Suppressor macrophage treated with lipopolysaccharide for 1 hour (primary cell): ENCODE measurements at places on chromosomes 5 and 9.

GRCh38 chr5:14006823-14007520, 62.5 kb upstream of the DNAH5 start:
- no peak for DNase-seq

DNA sequence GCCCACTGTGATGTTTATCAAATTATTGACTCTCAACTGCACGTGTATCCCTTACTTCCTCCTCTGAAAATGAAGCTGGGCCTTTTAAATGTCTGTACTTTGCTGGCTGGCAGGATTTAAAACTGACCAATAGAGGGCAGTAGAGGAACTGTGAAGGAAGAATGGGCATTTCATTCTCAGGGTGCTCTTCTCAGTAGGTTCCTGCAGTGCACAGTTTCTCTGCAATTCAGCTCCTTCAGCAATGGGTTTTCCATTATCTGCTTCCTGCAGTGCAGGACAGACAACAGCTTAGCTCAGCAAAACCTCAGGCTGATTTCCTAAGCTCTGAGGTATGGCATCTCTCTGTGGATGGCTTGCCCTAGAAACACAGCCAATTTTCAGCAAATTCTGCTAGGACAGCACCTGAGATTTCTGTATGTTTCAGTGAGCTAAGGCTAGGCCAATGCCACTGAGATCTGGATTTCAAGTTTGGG, 298.4 kb upstream of the PRDM9 start:
- peak; percentile 55 for DNase-seq

- peak; percentile 59 for DNase-seq
Observed at GRCh38 chr5:123647066-123647465, 135.1 kb downstream of the CSNK1G3 start.

DNA sequence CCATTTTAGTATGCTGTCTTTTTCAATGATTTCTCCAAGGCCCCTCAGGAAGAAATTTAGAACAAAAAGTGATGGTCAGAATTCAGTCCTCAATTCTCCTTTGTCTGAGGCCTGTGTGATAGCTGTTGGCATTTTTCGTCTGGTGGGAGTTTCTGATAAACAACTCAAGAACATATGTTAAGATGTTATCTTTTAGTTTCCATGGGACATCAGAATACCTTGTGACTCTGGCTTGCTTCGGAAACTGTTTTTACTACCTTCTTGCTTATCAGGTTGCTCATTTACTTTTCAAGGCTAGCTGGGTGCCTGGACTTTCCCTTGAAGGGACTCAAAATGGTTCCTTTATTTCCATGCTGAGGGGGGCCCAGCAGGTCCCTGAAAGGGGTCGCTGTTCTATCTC, 97.2 kb downstream of the INVS start:
- DNase-seq = no peak

DNA sequence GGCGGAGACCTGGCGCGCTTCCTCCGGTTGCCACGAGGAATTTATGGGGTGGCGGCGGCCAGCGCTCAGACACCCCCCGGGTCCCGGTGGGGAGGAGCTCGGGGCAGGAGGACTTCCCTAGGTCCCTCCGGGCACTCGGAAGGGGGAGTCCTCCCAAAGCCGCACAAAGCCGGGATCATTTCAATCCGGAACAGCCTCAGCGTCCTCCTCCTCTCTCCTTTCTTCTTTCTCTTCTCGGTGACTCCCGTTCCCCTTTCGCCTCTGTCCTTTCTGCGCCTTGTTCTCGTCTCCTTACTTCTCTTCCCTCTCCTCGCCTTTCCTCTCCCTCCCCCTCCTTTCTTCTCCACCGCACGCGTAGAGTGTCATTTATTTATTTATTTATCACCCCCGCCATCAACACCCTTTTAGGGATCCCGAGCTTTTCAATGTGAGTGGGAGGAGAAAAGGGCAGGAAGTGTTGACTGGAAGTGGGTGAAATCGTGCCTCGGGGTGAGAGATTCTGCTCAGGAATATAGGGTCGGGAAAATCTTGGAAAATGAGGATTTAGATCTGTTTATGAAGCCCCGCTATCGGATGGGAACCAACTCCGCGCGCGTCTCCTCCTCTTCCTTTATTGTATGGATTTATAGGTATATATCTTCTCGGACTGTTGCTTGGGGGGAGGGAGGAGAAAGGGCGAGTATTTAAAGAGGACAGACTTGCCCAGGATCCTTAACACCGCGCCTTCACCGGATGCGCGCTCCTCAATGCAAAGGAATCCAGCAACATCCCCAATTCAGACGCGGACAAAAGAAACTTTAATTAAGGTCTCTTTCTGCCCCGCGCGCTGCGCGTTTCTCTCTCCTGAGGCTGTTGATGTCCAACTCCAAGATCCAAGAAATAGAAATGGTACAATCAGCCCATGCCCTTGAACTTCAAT, 2.0 kb upstream of the ZNF462 start:
- DNase-seq = peak; percentile 32

GRCh38 chr5:141808857-141809256, 69.4 kb downstream of the PCDH1 start:
- DNase-seq = no peak

- DNase-seq = no peak
Observed at GRCh38 chr9:133832877-133833276, 94.7 kb upstream of the SARDH start.

DNA sequence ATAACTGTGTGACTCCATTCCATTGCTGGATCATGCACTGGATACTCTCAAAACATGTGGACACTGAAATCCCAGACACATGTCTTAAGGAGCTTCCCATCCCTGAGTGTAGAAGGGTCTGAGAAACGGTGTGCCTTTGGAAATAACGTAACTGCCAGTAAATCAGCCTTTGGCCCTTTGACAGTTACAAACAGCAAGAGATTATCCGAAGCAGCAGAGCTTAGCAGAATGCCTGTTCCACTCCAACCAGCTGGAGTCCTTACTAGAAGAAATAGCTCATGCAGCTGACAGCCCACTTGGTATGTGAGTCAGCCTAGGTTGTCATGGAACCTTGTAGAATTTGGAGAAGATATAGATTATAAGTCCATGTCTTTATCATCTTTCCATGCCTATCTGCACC, 7.0 kb downstream of the TMEM252 start:
- DNase-seq = no peak

DNA sequence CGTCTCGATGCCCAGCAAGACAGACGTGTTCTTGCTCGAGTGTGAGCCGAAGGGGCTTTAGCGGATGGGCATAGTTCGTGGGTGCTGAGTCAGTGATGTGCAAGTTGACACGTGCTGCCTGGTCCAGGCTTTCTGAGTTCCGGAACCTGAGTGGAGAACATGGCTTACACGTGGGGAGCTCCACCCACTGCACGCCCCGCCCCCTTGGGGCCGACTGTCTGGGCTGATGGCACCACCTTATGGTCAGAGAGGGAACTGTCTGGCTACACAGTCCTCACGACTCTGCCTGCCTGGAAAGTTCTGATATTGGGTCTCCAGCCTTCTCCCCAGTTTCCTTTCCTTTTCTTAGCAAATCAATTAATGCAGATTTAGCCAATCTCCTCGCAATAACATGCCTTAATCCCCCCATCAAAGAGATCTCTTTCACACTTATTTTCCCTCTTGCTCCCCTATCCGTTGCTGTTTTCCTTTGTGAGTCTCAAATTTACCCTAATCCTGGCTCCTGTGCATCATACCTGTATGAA, 3.8 kb upstream of the STC2 start:
- peak; percentile 81 for DNase-seq

- no peak for DNase-seq
Observed at GRCh38 chr9:36164989-36165388, 4.2 kb upstream of the CCIN start.

- DNase-seq = no peak
Observed at GRCh38 chr5:147169901-147170300, 64.9 kb upstream of the STK32A start.

- no peak for DNase-seq
Observed at GRCh38 chr5:58246461-58246944, 213.4 kb downstream of the PLK2 start.

GRCh38 chr5:169222934-169223594, 77.9 kb downstream of the SLIT3 start:
- DNase-seq = no peak

- DNase-seq = no peak
Observed at GRCh38 chr5:69288069-69288468, 44.5 kb downstream of the CCDC125 start.

DNA sequence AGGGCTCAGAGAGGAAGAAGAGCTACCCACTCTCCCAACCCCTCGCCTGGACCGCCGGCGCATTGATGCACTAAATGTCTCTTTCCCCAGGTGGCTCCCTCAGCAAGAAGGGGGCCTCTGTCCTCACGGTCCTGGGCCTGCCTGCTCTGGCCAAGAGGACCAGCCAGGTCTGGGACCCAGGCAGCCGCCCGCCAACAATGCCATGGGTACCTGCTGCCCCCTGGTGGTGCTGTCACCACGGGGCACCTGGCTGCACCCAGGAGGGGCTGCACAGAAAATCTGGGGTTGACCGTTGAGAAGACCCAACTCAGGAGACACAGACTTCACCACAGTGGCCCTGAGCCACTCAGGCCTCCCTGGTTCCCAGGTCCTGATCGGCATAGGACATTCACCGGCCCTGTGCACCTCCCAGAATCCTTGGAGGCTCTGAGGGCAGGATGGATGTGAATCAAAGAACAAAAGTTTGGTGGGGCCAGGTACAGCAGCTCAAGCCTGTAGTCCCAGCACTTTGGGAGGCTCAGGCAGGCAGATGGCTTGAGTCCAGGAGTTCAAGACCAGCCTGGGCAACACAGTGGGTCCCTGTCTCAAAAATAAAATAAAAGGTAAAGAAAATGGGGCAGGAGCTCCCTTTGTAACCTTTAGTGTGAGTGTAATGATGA, 2.4 kb upstream of the VAV2 start:
- peak; percentile 88 for DNase-seq

DNA sequence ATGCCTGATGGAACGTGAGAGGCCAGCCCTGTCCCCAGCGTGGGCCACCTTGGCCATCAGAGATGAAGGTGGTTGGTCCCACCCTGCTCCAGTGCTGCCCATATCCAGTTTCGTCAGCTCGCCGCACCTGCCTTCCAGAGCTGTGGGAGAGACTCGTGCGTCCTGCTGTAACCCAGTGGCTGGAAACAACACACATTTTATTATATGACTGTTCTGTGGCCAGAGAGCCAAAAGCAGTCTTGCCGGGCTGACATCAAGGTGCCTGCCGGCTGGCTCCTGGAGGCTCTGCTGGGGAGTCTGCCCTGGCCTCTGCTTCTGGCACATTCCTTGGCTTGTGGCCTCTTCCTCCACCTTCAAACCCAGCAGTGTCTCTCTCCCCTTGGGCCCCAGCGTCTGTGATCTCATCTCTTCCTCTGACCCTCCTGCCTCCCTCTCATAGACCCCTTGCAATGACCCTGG, 94.7 kb downstream of the RXRA start:
- DNase-seq = no peak

GRCh38 chr9:21470126-21470525, 12.0 kb downstream of the IFNE start:
- DNase-seq = no peak

GRCh38 chr5:5351288-5351979, 71.0 kb upstream of the ICE1 start:
- DNase-seq = no peak

- DNase-seq = no peak
Observed at GRCh38 chr5:151703227-151703626, 16.5 kb upstream of the SPARC start.
